Head of caudate nucleus (tissue), 42 donors: ENCODE measurements at places on chromosomes 5 and 9.

GRCh38 chr9:21527579-21527978, 45.5 kb upstream of the IFNE start:
- DNase-seq: no peak

GRCh38 chr9:98185611-98186171, 6.7 kb downstream of the CORO2A start:
- no peak for DNase-seq

DNA sequence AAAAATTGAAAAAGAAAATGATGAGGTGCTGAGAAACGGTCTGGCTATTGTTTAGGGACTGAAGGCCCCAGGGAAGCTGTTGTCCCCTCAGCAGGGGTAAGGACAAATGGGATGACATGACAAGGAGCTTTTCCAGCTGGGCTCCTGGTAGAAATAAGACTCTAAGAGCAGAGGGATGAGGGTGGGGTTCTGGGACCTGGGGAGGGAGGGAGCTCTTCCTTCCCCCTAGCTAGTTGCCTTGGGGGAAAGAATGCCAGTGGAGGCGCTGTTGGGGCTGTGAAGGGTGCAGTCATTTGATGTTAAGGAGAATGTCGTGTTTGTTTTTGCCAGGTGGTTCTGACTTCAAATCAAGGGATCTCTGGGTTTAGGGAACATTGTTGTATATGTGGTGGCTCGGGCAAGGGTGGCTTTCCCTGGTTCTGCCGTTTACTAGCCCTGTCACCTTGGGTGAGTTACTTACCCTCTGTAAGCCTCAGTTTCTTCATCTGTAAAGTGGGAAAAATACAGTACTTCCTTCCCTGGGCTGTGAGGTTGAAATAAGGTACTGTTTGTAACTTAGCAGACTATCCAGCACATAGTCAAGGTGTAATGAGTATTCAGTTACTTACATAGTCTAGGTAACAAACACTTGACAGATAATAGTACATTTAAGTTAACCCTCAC, 47.8 kb downstream of the WWC1 start:
- no peak for DNase-seq

DNA sequence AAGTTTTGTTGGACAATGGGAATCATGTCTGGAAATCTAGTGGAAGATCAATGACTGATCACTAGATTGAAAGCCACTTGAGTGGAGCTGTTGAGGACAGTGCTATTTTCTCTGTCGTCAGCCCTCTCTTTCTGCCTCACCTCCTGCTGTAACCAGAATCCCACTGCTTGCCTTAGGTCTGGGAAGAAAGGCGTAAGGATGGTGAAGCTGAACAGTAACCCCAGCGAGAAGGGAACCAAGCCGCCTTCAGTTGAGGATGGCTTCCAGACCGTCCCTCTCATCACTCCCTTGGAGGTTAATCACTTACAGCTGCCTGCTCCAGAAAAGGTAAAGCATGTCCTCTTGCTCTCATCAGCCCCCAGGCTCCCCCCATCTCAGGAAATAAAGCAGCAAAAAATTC, 1.1 kb downstream of the NSG2 start:
- no peak for DNase-seq
